Esophagus muscularis mucosa (tissue), 4 donors: ENCODE measurements at places on chromosomes 6 and 20.

DNA sequence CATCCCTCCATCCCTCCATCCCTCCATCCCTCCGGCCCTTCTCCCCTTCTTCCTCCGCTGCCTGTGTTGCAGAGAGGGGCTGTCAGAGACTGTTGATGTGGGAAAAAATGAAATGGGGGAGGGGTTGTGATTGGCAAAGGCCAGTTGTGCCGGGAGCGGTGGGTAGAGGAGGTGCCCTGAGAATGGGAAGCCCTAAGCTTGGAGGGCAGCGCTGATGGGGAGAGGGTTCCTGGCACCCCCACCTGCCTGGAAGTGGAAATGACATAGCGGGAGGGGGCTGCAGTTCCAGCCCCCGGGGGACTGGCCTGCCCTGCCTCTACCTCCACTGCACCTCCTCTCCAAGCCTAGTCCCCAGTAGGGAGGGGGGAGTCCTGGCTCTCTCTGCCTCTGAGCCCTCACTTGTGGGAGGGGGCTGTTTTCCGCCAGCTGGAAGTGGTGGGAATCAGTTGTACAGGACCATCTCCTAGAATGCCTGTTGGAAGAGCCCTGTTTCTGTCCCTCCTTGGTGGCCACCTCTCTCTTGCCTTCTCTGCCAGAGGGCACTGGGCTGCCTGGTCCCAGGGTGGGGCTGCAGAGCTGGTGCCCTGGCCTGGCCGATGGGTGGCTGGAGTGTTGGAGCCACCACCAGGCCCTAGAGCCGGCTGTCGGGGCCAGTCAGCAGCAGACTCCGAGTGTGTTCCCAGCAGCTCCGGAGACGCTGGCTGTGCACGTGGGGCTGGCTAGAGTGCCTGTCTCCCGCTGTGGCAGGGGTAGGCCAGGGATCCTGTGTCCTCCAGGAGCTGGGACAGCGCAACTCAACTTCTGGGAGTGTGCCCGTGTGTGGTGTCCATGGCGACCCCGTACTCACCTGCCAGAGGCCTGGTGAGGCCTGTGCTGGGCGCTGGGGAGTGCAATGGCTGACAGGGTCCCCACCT lies 1.5 kb downstream of the DLGAP4 start:
- H3K4me3 ChIP-seq: no peak overlapping the region
- H3K27ac ChIP-seq: no peak overlapping the region
- no peak for DNase-seq
- no peaks in the 10 kb centered on the region for H3K36me3 ChIP-seq
- H3K27me3 ChIP-seq: no peaks in the 10 kb centered on the region
- H3K4me1 ChIP-seq: peaks cover 17% of the 10 kb centered on the region

GRCh38 chr6:129672881-129673631 lies 36.9 kb downstream of the ARHGAP18 start:
- no peaks in the 10 kb centered on the region for H3K36me3 ChIP-seq
- peaks cover 6% of the 10 kb centered on the region for H3K4me1 ChIP-seq
- no peaks in the 10 kb centered on the region for H3K27me3 ChIP-seq
- no peak overlapping the region for H3K4me3 ChIP-seq

- no peaks in the 10 kb centered on the region for H3K4me1 ChIP-seq
- no peaks in the 10 kb centered on the region for H3K27me3 ChIP-seq
- H3K4me3 ChIP-seq: no peak overlapping the region
- H3K36me3 ChIP-seq: no peaks in the 10 kb centered on the region
- H3K27ac ChIP-seq: no peak overlapping the region
- DNase-seq: no peak
Measured at GRCh38 chr6:37743926-37744325, 46.2 kb upstream of the MDGA1 start.

GRCh38 chr20:47762699-47763268 lies 22.5 kb downstream of the SULF2 start:
- H3K27ac ChIP-seq: no peak overlapping the region
- DNase-seq: no peak
- no peak overlapping the region for H3K4me3 ChIP-seq
- peaks cover 61% of the 10 kb centered on the region for H3K4me1 ChIP-seq

GRCh38 chr20:22462975-22463914 lies 121.1 kb downstream of the FOXA2 start:
- no peaks in the 10 kb centered on the region for H3K36me3 ChIP-seq
- no peak for DNase-seq
- no peaks in the 10 kb centered on the region for H3K4me1 ChIP-seq
- H3K27ac ChIP-seq: no peak overlapping the region
- no peak overlapping the region for H3K4me3 ChIP-seq
- no peaks in the 10 kb centered on the region for H3K27me3 ChIP-seq

DNA sequence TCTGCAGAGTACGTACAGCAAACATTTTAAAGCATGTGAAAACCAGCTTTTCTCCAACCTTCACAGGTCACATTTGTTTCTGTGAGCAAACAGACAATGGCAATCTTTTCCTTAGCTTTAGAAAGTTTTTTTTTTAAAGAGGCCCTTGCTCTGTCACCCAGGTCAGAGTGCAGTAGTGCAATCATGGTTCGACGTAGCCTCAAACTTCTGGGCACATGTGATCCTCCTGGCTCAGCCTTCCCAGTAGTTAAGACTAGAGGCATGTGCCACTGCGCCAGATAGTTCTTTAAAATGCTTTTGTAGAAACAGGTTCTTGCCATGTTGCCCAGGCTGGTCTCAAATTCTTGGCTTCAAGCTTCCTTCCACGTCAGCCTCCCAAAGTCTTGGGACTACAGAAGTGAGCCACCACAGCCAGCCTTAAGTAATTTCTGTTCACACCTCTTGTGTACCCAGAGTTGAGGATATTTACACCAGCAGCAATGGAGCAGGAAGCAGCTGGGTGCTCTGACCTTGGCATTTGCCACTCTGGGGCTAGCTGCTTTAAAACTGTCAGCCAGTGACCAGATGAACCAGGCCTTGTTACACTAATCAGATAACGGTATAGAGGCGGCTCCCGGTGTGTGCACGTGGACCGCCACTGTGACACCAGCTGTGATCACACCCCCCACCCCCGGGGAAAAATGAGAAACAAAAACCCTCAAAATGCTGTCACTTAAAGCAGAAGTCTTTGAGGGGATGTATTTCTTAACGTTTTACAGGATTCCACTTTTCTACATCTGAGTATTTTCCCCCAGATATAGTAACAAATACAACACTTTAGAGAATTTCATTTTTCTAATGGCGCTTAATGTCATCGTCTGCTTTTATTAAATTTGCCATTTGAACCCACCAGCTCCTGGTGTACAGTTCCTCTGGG lies 71.3 kb downstream of the AKAP12 start:
- H3K4me1 ChIP-seq: peaks cover 39% of the 10 kb centered on the region
- no peaks in the 10 kb centered on the region for H3K36me3 ChIP-seq
- H3K4me3 ChIP-seq: no peak overlapping the region

DNA sequence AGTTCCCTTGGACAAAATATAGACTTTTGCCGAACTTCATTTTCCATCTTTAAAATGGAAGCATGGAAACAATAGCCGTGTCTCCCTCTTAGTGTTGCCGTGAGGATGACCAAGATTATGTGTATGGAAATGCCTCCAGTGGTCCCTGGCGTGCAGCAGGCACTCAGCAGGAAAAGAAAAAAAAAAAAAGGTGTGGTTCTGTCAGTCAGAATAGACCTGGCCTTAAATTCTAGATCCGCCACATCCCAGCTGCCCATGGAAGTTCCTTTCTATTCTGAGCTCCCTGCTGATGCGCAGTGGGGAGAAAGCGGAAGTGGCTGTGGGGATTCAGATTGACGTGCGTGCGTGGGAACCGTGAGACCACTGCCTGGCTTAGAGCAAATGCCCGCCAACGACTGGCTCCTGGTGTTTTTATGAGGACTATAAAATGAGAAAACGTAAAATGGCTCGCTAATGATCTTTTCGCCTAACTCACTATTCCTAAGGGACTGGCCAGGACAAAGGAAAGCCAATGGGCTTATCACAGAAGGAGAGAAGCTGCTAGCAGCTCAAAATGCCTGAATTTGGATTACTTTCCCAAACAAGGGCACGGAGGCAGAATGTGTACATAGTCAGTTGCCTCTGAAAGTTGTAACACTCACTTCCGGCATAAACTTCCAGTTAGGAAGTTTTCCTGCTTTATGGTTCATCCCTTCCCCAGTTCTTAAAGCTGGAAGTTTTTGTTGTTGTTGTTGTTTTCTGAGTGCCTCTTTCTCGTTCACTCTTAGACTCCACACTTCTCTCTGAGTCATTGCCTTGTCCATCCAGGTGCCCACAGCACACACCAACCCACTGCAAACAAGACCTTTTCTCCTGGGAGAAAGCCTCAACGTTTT lies 11.4 kb upstream of the PDE10A start:
- no peaks in the 10 kb centered on the region for H3K27me3 ChIP-seq
- H3K4me1 ChIP-seq: no peaks in the 10 kb centered on the region
- DNase-seq: peak; percentile 50
- H3K27ac ChIP-seq: no peak overlapping the region

- no peak overlapping the region for H3K4me3 ChIP-seq
- no peak for DNase-seq
- no peaks in the 10 kb centered on the region for H3K27me3 ChIP-seq
Measured at GRCh38 chr6:149230712-149231460, 86.6 kb upstream of the TAB2 start.

DNA sequence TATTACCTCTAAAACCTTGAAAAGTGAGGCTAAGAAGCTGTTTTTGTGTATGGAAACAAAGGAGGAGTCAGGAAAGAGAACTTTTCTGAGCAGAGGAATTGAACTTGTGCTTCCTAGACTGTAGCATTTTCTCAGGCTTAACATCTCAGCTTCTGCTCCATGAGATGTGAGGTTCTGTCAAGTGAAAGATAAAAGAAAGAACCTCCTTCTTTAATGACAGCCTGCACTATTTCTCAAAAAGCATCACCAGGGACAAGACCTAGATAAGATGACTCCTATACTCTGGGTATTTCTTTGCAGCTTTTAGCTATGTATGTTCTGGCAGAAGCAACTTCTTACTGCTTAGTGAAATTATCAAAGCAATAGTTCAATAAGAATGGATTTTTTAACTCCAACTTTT lies 87.6 kb upstream of the KCNQ5 start:
- DNase-seq: no peak
- no peaks in the 10 kb centered on the region for H3K36me3 ChIP-seq
- no peak overlapping the region for H3K27ac ChIP-seq
- no peaks in the 10 kb centered on the region for H3K4me1 ChIP-seq
- no peaks in the 10 kb centered on the region for H3K27me3 ChIP-seq
- no peak overlapping the region for H3K4me3 ChIP-seq

DNA sequence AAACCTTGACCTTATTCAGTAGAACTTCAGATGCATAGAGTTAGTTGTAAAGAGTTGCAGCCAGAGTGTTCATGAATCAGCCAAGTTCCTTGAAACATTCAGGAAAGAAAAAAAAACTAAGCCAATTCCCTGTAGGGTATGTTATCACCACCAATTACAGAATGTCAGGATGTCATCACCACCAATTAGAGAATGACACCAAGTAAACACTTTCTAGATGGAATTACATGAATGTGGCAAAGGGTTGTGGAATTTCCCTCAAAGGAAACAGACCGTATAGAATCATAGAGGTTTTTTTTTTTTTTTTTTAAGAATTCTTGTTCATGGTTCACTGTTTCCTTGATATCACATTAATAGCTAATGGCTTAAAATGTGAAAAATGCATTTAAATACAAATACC lies 472.1 kb upstream of the RNF217 start:
- H3K4me1 ChIP-seq: no peaks in the 10 kb centered on the region
- no peaks in the 10 kb centered on the region for H3K36me3 ChIP-seq

DNA sequence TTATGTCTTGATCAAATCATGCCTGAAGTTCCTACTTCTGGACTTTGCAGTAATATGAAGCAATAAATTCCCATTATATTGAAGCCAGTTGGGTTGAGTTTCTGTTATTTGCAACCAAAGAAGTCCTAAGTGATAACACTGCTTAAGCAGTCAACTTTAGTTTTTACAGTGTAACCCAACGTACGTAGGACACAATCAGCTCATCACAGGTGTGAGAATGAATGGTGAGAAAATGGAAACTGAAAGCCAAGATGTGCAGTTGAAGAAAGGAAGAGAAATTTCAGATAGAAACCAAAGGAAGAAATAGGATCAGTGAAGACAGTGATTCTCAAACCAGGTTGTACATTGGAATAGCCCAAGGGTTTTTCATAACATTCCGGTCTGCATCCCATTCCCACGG lies 211.4 kb upstream of the ZFP64 start:
- H3K36me3 ChIP-seq: no peaks in the 10 kb centered on the region
- no peak overlapping the region for H3K27ac ChIP-seq
- DNase-seq: no peak
- no peak overlapping the region for H3K4me3 ChIP-seq
- H3K27me3 ChIP-seq: peaks cover 7% of the 10 kb centered on the region

DNA sequence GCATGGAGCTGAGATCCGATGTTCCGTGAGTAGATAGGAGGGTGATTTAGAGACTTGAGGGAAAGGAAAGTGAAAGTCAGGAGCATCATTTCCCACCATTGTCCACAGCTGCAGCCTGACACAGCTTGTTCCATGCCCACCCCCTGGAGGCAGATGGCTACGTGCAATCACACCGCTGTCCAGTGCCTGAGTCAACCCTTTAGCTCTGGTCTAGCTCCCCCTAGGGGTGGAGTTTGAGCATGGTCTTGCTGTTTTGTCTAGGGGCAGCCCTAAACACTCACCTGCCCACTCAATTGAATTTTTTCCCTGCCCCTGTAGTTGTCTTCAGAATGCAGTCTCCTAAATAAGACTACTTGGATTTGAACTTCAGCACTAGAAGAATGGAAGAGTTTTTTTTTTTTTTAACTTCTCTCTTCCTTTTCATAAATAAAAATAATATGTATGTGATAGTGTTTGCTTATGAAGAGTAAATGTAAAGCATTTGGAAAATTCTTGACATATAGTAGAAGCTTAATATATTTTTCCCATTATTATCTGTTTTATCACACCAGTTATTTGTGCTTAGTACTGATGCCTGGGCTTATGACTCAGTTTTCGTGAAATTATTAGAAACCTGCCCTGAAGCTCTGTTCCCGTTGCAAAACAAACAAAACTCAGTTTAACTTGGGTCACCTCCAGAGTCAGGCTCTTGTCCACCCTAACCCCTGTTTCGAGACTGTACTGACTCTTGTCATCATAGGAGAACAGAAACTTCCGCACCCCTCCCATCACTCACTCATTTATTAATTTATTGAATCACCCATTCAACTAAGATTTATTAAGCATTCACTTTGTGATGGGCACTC lies 814.8 kb downstream of the MAFB start:
- no peak overlapping the region for H3K4me3 ChIP-seq
- no peaks in the 10 kb centered on the region for H3K36me3 ChIP-seq
- DNase-seq: no peak
- no peaks in the 10 kb centered on the region for H3K27me3 ChIP-seq
- H3K4me1 ChIP-seq: peaks cover 29% of the 10 kb centered on the region

GRCh38 chr6:154202339-154202738 lies 154.3 kb downstream of the IPCEF1 start:
- no peak for DNase-seq
- H3K4me3 ChIP-seq: no peak overlapping the region
- H3K27me3 ChIP-seq: no peaks in the 10 kb centered on the region
- no peaks in the 10 kb centered on the region for H3K4me1 ChIP-seq
- no peaks in the 10 kb centered on the region for H3K36me3 ChIP-seq
- no peak overlapping the region for H3K27ac ChIP-seq
